ENCODE measurements at places on chromosomes 1 and 21. TPM values are rescaled to one million over a fixed set of nuclear protein-coding genes. Genes with fewer than 3 reads are reported as not detected.

DNA sequence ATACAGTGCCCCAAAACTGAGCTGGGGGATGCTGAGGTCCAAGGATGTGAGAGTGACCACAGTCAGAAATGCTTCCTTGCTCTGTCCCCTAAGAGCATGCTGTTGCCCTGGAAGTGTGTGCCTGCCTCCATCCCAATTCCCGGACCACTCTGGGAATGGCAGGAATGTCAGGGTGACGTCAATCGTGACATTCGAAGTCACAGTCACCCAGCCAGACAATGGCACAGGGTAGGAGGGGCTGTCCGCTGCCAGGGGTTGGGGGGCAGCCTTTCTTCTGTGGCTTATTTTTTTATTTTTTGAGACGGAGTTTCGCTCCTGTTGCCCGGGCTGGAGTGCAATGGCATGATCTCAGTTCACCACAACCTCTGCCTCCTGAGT, 22.3 kb downstream of the MEF2D start:
- no peaks in the 10 kb centered on the region for H3K27me3 ChIP-seq
- no peaks in the 10 kb centered on the region for H3K36me3 ChIP-seq
- H3K4me3 ChIP-seq = no peak overlapping the region
- peak overlapping the region; percentile 92 for H3K27ac ChIP-seq
- peaks cover 48% of the 10 kb centered on the region for H3K4me1 ChIP-seq

Gene CATSPERE
- 1.7 TPM for polyA plus RNA-seq

GRCh38 chr1:110067893-110068645, 2.4 kb downstream of the ALX3 start:
- H3K4me3 ChIP-seq = peak overlapping the region; percentile 5
- DNase-seq = no peak
- no peak overlapping the region for H3K27ac ChIP-seq
- H3K36me3 ChIP-seq = no peaks in the 10 kb centered on the region

GRCh38 chr1:219783605-219784235, 144.6 kb downstream of the SLC30A10 start:
- H3K4me1 ChIP-seq = no peaks in the 10 kb centered on the region
- H3K27ac ChIP-seq = no peak overlapping the region
- DNase-seq = no peak
- no peak overlapping the region for H3K4me3 ChIP-seq
- no peaks in the 10 kb centered on the region for H3K27me3 ChIP-seq

DNA sequence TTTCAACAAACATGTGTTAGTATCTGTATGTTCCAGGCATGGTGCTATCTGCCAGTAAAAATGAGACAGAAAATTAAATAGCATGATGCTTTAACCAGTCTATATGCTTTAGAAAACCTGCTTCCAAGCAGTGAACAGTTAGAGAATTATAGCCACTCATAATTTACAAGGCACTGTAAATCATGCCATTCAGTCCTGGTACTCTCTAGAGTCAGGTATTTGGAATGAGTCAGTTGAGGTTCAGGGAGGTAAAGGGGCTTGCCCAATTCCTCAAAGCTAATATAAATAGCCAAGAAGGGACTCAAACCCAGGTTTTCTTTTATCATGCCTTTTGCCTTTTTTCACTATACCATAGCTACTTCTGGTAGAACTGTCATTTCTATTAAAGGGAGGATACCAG, 184.4 kb downstream of the NFIA start:
- no peak for DNase-seq
- no peak overlapping the region for H3K27ac ChIP-seq
- H3K4me3 ChIP-seq = no peak overlapping the region
- H3K4me1 ChIP-seq = peaks cover 19% of the 10 kb centered on the region
- H3K36me3 ChIP-seq = no peaks in the 10 kb centered on the region

DNA sequence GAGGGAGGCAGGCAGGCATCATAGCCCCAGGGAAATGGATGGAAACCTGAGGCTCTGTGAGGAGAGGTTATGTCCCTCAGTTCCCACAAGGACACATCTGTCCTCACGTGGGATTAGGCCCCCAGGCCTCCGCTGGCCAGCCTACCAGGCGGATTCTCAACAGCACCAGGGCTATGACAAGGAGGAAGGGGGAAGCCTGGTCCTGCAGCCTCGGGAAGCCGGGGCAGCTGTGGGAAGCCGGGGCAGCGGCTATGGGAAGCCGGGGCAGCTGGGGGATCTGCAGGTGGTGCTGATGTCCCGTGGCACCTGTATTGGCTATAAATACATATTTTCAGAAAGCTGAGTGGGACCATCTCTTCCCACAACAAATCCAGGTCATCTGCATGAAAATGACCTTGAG, 19.7 kb downstream of the BSND start:
- peaks cover 5% of the 10 kb centered on the region for H3K27me3 ChIP-seq
- H3K27ac ChIP-seq = no peak overlapping the region
- no peak for DNase-seq
- H3K36me3 ChIP-seq = no peaks in the 10 kb centered on the region

- no peaks in the 10 kb centered on the region for H3K36me3 ChIP-seq
- no peaks in the 10 kb centered on the region for H3K4me1 ChIP-seq
- H3K27me3 ChIP-seq = no peaks in the 10 kb centered on the region
- no peak overlapping the region for H3K4me3 ChIP-seq
- no peak for DNase-seq
Observed at GRCh38 chr1:2968471-2968881, 52.8 kb upstream of the ACTRT2 start.

- DNase-seq = no peak
- H3K4me1 ChIP-seq = no peaks in the 10 kb centered on the region
- no peaks in the 10 kb centered on the region for H3K27me3 ChIP-seq
- no peak overlapping the region for H3K27ac ChIP-seq
- no peaks in the 10 kb centered on the region for H3K36me3 ChIP-seq
Observed at GRCh38 chr1:158972841-158973240, 36.9 kb upstream of the IFI16 start.

All from adrenal gland (tissue), 19 donors.